Gastrocnemius medialis (tissue), 4 donors: ENCODE measurements at places on chromosomes 3 and 15. TPM values are rescaled to one million over a fixed set of nuclear protein-coding genes. Genes with fewer than 3 reads are reported as not detected.
A peak's percentile ranks its signal among the peaks of the same experiment; 100 is the strongest.

DNA sequence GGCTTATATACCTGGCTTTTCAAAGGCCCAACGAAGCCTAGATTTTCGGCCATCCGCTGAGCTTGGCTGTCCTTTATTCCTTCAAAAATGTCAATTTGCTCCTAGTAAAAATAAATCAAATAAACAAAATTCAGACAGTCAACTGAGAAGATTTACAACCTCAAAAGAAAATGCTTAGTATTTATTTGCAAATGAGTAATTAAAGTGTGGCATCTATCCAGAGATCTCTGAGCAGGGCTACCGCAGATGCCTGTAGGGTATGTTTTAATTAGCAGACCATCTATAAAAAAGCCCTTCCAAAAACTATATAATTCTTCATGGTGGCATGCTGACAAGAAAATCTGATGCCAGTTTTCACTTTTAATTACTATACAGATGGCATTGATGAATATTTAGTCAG lies 136.2 kb downstream of the SUCLG2 start:
- H3K4me3 ChIP-seq = no peak overlapping the region
- no peaks in the 10 kb centered on the region for H3K27me3 ChIP-seq

GRCh38 chr3:105458518-105459215 lies 92.0 kb downstream of the ALCAM start:
- H3K4me3 ChIP-seq = no peak overlapping the region
- no peak overlapping the region for H3K27ac ChIP-seq
- H3K27me3 ChIP-seq = no peaks in the 10 kb centered on the region
- no peaks in the 10 kb centered on the region for H3K36me3 ChIP-seq

DNA sequence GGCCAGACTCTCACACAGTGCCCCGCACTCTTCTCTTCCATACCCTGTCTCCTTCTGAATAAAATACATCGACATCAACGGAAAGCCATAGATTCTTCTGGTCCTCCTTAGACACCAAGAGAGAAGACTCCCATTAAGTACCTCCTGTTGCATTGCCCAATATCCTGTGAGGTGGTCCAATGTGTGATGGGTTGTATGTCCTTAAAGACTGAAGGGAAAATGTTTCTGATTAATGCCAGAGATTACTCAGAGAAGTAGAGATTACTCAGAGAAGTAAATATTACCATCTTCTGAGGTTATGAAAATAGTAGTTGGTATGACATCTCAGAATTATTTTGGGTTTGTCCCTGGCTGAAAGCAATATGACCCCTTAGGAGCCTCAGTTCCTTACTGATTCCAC lies 60.8 kb upstream of the GALNT15 start:
- DNase-seq = peak; percentile 46
- no peaks in the 10 kb centered on the region for H3K27me3 ChIP-seq
- peaks cover 4% of the 10 kb centered on the region for H3K4me1 ChIP-seq

TGM4 gene
- not detected for total RNA-seq

GRCh38 chr3:42488687-42489086 lies 13.8 kb upstream of the VIPR1 start:
- no peak overlapping the region for H3K27ac ChIP-seq
- no peak for DNase-seq
- H3K4me1 ChIP-seq = no peaks in the 10 kb centered on the region
- H3K27me3 ChIP-seq = no peaks in the 10 kb centered on the region

DNA sequence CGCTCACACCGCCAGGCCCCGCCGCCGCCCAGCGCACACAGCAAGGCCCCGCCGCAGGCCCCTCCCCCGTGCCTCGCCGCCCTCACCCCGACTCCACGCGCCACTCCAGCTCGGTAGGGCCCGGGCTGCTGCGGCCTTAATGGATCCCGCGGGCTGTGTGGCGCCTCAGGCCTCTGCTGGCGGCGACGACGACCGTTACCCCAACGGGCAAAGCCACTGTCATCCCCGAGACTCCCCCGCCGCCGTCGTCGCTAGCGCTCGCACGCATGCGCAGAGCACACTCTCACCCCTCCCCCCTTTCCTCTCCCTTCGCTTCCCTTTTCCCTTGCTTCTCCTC lies at the start of gene MSL2:
Gene MSL2, minus strand, starts transcription at position 272 of the 337 bp plus-strand sequence. CDS start 1,222 bp downstream, outside the sequence.
- H3K27me3 ChIP-seq = no peaks in the 10 kb centered on the region
- H3K27ac ChIP-seq = peak within 1 kb of the TSS; percentile 100
- H3K36me3 ChIP-seq = no peaks in the 10 kb centered on the region
- H3K4me1 ChIP-seq = peaks cover 44% of the 10 kb centered on the region

DNA sequence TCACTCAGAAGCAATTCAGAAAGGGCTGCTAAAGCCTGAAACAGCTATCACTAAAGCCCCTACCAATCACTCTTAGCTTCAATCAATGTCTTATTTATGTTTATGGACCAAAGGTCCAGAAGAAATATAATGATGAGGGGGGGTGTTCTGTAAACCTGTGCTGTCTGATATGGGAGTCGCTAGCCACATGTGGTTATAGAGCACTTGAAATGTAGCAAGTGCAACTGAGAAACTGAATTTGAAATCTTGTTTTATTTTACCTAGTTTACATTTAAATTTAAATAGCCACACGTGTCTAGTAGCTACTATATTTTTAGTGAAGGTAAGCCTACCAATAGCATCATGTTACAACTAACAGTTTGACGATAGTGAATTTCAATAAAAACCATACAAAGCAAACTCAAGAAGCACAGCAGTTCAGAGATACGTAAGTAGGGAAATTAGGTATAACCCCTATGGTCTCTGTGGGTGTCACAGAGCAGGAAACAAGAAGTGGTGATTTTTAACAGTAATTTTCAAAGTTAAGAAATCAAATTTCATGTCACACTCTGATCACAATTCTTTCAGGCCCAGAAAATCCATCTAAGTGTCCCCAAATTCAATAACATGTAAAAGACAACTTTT lies 3.6 kb downstream of the POU1F1 start:
- no peaks in the 10 kb centered on the region for H3K36me3 ChIP-seq
- no peak overlapping the region for H3K4me3 ChIP-seq
- H3K4me1 ChIP-seq = no peaks in the 10 kb centered on the region
- H3K27ac ChIP-seq = no peak overlapping the region
- no peak for DNase-seq
- no peaks in the 10 kb centered on the region for H3K27me3 ChIP-seq

ISL2 gene
- total RNA-seq = not detected

RPP25 gene
- total RNA-seq = 1.0 TPM

DNA sequence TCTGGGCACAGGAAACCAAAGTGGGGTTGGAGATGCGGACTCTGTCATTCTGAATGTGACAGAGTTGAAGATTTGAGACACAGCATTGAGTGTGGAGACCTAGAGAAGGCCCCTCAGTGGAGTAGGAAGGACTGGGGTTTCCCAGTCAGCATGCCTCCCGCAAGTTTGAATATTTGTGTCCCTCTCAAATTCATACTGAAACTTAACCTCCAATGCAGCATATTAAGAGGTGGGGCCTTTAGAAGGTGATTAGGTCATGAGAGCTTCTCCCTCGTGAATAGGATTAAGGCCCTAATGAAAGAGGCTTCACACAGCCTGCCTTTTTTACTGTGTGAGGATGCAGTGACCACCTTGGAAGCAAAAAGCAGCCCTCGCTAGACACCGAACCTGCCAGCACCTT lies 8.0 kb downstream of the HDDC3 start:
- H3K27ac ChIP-seq = no peak overlapping the region
- peaks cover 5% of the 10 kb centered on the region for H3K4me1 ChIP-seq
- peaks cover 31% of the 10 kb centered on the region for H3K36me3 ChIP-seq
- no peaks in the 10 kb centered on the region for H3K27me3 ChIP-seq
- H3K4me3 ChIP-seq = no peak overlapping the region

- no peak overlapping the region for H3K4me3 ChIP-seq
- no peaks in the 10 kb centered on the region for H3K27me3 ChIP-seq
- no peak for DNase-seq
- H3K4me1 ChIP-seq = no peaks in the 10 kb centered on the region
These were observed 68.0 kb downstream of the ATP11B start for GRCh38 chr3:182861348-182861747.

DNA sequence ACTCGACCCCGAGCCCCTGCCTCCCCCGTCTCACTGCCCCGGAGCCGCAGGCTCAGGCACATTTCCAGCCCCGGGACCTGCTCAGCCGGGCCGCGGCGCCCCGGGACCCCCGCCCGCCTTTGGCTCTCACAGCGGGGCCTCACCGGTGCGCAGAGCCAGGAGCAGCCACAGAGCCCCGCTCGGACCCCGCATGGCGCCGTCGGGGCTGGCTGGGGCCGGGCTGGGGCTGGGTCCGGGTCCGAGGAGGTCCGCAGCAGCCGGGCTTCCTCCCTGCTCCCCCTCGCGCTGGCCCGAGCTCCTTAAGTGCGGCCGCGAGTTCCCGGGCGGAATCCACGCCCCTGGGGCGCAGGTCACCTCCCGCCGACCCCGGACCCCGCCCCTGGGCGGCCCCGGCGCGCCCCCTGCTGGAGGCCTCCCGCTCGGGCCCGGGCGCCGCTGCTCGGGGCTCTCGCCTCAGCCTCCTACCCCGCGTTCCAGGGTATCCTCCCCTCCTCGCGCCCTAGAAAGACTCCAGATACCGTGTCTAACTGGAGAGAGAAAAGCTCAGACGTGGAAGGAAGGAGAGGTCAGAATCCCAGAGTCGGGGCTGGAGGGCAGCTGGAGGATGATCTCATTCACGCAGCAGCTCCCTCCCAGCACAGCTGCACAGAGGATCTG lies at the start of gene MELTF:
Gene MELTF, minus strand, starts transcription at position 307 of the 657 bp plus-strand sequence. Its CDS starts 115 bp downstream, at position 192.
- H3K4me3 ChIP-seq = peak within 1 kb of the TSS; percentile 39
- peaks cover 28% of the 10 kb centered on the region for H3K27me3 ChIP-seq
- peak within 1 kb of the TSS; percentile 41 for H3K27ac ChIP-seq
- no peaks in the 10 kb centered on the region for H3K36me3 ChIP-seq
- H3K4me1 ChIP-seq = peaks cover 8% of the 10 kb centered on the region

DNA sequence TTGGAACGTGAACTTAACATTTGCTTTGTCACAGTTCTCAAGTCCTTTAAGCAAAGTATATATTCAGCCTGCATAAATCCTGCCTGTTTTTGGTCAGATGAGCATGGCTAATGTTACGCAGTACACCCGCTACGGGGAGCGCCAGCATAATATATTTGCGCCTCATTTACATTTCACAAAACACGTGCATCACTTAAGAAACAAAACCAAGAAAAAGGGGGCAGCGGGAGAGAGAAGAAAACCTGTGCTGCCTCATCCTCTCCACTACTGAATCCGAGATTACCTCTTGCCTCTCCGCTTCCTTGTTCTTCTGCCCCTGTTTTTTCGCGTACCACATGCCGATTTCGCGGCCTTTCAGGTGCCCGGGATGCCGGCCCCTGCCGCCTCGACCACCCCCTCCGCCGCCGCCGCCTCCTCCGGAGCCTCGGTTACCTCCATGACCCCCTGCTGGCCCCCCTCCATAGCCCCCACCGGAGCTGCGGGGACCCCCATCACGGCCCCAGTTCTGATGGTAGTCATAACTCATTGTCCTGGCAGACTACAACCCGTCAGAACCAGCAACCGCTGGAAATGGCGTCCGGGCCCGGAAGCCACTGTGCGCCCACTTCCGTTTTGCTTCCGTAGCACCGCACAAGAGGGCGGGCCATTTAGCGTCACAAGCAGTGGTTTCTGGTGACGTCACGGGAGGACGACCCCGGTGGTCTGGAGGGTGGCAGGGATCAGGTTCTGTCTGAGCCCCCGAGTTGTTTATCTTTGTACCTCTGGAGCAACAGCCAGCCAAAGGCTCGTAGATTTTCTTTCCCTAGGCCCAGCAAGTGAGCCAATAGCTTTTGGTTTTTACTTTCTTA lies at the start of gene DHX36:
Gene DHX36, minus strand, starts transcription at position 597 of the 848 bp plus-strand sequence. Its CDS starts 71 bp downstream, at position 526.
- H3K4me3 ChIP-seq = peak within 1 kb of the TSS; percentile 86
- H3K27ac ChIP-seq = peak within 1 kb of the TSS; percentile 94
- DNase-seq = peak; percentile 84
- no peaks in the 10 kb centered on the region for H3K36me3 ChIP-seq
- no peaks in the 10 kb centered on the region for H3K27me3 ChIP-seq
- H3K4me1 ChIP-seq = peaks cover 33% of the 10 kb centered on the region

KNG1 gene
- total RNA-seq = 0.55 TPM

DNA sequence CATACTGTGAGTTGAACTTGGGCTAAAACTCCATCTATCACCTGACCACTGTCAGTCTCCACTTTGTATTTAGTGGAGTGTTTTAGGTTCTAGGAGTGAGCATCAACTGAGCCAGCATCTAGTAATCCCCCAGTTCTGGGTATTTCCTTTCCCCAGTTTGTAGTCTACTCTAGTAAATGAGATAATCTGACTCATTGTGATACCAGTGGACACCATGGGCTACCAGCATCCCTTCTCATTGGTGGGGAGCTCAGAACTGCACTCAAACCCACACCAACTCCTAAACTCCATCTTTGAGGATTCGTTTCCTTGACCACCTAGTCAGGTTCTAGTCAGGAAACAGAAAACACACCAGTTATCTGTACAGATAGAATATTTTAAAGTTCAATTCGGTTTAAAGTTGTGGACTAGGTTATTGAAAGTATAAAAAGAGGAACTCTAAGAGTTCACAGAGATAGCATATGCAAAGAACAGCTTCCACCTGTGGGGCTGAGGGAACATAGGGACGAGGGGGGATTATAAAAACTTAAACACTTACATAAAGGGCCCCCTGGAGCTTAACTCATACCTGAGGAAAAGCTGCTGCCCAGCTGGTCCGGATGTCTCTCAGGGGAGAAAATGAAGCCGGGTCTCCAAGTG lies 36.0 kb downstream of the LEO1 start:
- no peaks in the 10 kb centered on the region for H3K36me3 ChIP-seq
- no peaks in the 10 kb centered on the region for H3K4me1 ChIP-seq
- no peak for DNase-seq
- H3K4me3 ChIP-seq = no peak overlapping the region
- H3K27ac ChIP-seq = no peak overlapping the region

- peaks cover 12% of the 10 kb centered on the region for H3K27me3 ChIP-seq
- peak overlapping the region; percentile 96 for H3K27ac ChIP-seq
- no peak for DNase-seq
- peaks cover 56% of the 10 kb centered on the region for H3K4me1 ChIP-seq
These were observed 2.9 kb downstream of the TLE3 start for GRCh38 chr15:70094690-70095311.

KIF7 gene
- total RNA-seq = 0.19 TPM

CKMT1B gene
- not detected for total RNA-seq

DNA sequence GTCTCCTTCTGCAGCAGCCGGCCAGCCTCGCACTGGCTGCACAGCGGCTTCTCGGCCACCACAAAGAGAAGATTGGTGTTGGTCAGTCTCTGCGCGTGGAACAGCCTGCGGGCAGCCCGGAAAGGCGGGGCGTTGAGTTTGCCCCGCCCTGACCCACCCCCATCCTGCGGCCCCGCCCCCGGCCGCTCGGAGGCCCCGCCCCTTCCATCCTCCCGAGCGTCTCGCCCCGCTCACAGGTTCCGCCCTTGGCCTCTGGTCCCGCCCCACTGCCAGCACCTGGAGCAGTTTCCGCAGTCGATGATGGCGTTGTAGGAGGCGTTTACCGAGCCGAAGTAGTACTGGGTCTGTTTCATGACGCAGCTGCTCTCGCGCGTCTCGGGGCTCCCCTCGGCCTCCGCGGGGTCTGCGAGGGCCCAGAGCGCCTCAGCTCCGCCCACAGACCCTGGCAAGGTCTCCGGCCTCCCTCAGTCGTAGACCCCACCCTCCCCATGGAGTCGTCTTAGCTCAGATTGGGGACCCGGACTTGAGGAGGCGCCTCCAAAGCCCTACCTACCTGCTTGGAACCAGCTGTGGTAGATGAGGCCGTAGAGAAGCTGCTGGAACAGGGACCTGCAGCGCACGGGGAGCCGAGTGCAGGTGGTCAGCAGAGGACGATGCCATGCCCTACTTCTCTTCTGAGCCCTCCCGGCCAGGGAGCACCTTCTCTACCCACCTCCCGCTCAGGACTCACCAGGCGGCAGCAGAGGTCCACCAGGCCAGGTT lies 5.9 kb upstream of the TMEM115 start:
- no peaks in the 10 kb centered on the region for H3K36me3 ChIP-seq
- no peak overlapping the region for H3K27ac ChIP-seq
- H3K4me1 ChIP-seq = no peaks in the 10 kb centered on the region
- H3K27me3 ChIP-seq = no peaks in the 10 kb centered on the region
- peak; percentile 63 for DNase-seq

GRCh38 chr15:37733628-37734027 lies 200.8 kb upstream of the TMCO5A start:
- H3K27me3 ChIP-seq = no peaks in the 10 kb centered on the region
- no peaks in the 10 kb centered on the region for H3K36me3 ChIP-seq
- H3K4me3 ChIP-seq = no peak overlapping the region
- DNase-seq = no peak
- no peaks in the 10 kb centered on the region for H3K4me1 ChIP-seq
- H3K27ac ChIP-seq = no peak overlapping the region
